T-helper 17 cell (primary cell): ENCODE measurements at places on chromosomes 4 and X.
A peak's percentile ranks its signal among the peaks of the same experiment; 100 is the strongest.

GRCh38 chrX:19990151-19990555 lies 708 bp downstream of the BCLAF3 start:
- H3K4me3 ChIP-seq, result peak overlapping the region; percentile 88
- H3K27ac ChIP-seq, result peak overlapping the region; percentile 63
- no peaks in the 10 kb centered on the region for H3K27me3 ChIP-seq
- peaks cover 4% of the 10 kb centered on the region for H3K36me3 ChIP-seq
- peaks cover 7% of the 10 kb centered on the region for H3K4me1 ChIP-seq
- DNase-seq, result peak; percentile 12

DNA sequence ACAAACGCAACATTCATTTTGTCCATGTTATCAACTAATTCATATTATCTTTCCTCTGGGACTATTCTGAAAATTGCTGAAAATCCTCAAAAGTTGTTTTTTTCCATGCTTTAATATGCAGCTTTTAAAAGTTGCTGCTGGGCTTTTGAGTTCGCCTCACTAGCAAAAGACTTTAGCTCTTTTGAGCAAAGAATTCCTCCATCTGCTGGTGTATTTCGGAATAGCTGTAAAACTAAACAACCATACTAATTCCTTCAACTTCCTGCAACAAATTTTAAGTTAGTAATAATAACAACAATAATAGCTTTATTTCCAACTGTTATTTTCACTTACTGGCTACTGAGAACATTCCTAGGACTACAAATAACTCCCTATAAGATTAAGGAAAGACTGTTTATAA lies 124.5 kb upstream of the PLAC1 start:
- H3K4me1 ChIP-seq, result no peaks in the 10 kb centered on the region
- no peak for DNase-seq
- no peaks in the 10 kb centered on the region for H3K27me3 ChIP-seq
- no peak overlapping the region for H3K4me3 ChIP-seq
- no peak overlapping the region for H3K27ac ChIP-seq
- H3K36me3 ChIP-seq, result no peaks in the 10 kb centered on the region

- no peak overlapping the region for H3K27ac ChIP-seq
- H3K36me3 ChIP-seq, result no peaks in the 10 kb centered on the region
- H3K4me3 ChIP-seq, result no peak overlapping the region
- H3K27me3 ChIP-seq, result no peaks in the 10 kb centered on the region
- no peak for DNase-seq
Measured at GRCh38 chrX:97616883-97617530, 733.3 kb downstream of the RPA4 start.

- no peaks in the 10 kb centered on the region for H3K36me3 ChIP-seq
- H3K27me3 ChIP-seq, result peaks cover 5% of the 10 kb centered on the region
- DNase-seq, result no peak
- H3K4me1 ChIP-seq, result peaks cover 9% of the 10 kb centered on the region
- peak within 1 kb of the TSS; percentile 87 for H3K4me3 ChIP-seq
Measured at GRCh38 chrX:129540068-129540653, at the start of gene OCRL. TSS of gene OCRL (plus strand) at chrX:129540259. CDS start at chrX:129540440, 181 bp downstream.

GRCh38 chr4:184343502-184344177 lies 126.0 kb upstream of the ENPP6 start:
- H3K36me3 ChIP-seq, result peaks cover 3% of the 10 kb centered on the region
- peaks cover 14% of the 10 kb centered on the region for H3K4me1 ChIP-seq
- DNase-seq, result no peak
- peaks cover 6% of the 10 kb centered on the region for H3K27me3 ChIP-seq

DNA sequence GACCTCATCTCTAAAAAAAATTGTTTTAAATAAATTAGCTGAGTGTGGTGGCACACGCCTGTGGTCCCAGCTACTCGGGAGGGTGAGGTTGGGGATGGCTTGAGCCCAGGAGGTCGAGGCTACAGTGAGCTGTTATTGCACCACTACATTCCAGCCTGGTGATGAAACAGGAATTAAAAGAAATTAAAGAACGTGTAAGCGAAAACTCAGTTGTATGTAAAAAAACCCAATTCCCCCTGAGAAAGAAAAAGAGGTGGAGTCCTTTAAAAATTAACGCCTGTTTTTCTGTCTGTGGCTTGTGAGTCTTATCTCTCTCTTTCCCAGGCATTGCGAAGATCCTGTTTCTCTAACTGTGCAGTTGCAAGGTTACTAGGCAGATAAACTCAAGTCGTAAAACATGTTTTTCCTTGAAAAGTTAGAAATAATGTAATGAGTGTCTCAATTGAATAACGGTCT lies 22.1 kb downstream of the EPGN start:
- no peaks in the 10 kb centered on the region for H3K4me1 ChIP-seq
- no peak for DNase-seq
- peaks cover 44% of the 10 kb centered on the region for H3K27me3 ChIP-seq

- no peak for DNase-seq
- no peak overlapping the region for H3K27ac ChIP-seq
- no peaks in the 10 kb centered on the region for H3K27me3 ChIP-seq
- no peaks in the 10 kb centered on the region for H3K36me3 ChIP-seq
- no peaks in the 10 kb centered on the region for H3K4me1 ChIP-seq
- no peak overlapping the region for H3K4me3 ChIP-seq
Measured at GRCh38 chrX:7987160-7988012, 60.2 kb upstream of the PNPLA4 start.

DNA sequence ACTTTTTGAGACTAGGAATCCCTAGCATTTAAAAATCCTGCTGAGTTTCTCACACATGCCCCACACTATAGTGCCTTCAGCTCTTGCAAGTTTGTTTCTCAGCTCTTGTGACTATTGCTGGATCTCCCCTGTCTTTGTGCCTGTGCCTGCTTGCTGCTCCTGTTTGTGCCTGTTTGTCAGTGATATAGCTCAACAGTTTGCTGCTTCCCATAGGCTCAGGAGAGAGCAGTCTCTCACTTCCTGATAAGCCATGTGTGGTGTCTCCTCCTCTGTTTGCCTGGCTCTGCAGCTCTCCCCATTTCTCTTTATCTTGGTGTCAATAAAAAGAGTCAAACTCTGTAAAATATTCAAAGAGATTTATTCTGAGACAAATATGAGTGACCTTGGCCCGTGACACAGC lies 259.8 kb upstream of the CLNK start:
- no peaks in the 10 kb centered on the region for H3K36me3 ChIP-seq
- no peak overlapping the region for H3K4me3 ChIP-seq
- no peaks in the 10 kb centered on the region for H3K27me3 ChIP-seq
- no peaks in the 10 kb centered on the region for H3K4me1 ChIP-seq

- no peaks in the 10 kb centered on the region for H3K36me3 ChIP-seq
- DNase-seq, result no peak
- H3K27ac ChIP-seq, result peak overlapping the region; percentile 82
- H3K4me1 ChIP-seq, result peaks cover 13% of the 10 kb centered on the region
- peak overlapping the region; percentile 60 for H3K4me3 ChIP-seq
Measured at GRCh38 chrX:46628460-46629371, 55.2 kb downstream of the CHST7 start.

DNA sequence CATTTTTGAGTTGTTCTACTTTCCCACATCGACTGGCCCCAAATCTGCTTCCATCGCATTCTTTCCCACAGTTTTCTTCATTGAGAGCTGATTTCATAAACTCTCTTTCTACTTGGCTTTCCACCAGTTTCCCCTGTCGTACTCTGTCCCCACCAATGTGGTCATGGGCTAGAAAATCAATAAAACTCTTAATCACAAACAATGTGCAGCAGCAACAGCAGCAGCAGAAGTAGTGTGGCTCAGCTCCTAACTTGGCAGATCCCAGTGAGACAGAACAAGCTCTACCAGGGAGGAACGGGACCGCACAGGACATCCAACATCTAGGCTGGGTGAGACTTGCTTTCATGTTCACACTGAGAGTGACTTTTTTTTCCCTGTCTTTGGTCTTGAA lies 3.1 kb upstream of the SETD7 start:
- peak overlapping the region; percentile 53 for H3K4me3 ChIP-seq
- peaks cover 5% of the 10 kb centered on the region for H3K36me3 ChIP-seq
- peaks cover 46% of the 10 kb centered on the region for H3K4me1 ChIP-seq
- peak overlapping the region; percentile 99 for H3K27ac ChIP-seq
- H3K27me3 ChIP-seq, result no peaks in the 10 kb centered on the region
- DNase-seq, result no peak

DNA sequence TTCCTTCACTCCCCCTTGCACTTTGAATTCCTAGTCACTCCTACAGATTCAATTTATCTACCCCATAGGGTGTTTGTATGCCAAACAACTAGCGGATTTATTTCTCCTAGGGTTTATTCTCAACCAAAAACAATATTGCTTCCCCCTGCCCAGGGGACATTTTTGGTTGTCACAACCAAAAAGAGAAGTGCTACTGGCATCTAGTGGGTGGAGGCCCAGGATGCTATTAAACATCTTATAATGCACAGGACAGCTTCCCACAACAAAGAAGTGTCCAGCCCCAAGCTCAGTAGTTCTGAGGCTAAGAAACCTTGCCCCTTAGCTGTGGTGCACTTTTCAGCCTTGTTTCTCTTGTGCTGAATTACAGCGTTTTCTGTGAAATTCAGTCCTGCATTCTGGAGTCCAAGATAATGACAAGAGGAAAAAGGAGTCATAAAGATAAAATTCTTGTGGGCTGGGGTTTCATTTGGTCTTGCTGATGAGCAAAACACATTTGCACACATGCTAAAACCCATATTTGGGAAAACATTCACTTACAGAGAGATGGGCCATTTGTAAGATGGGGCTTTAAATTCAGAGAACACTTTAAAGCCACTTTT lies 11.2 kb upstream of the SYTL4 start:
- H3K36me3 ChIP-seq, result no peaks in the 10 kb centered on the region
- no peak for DNase-seq
- no peaks in the 10 kb centered on the region for H3K4me1 ChIP-seq
- peaks cover 12% of the 10 kb centered on the region for H3K27me3 ChIP-seq

GRCh38 chrX:10051866-10052480 lies 84.8 kb downstream of the CLDN34 start:
- H3K4me1 ChIP-seq, result peaks cover 2% of the 10 kb centered on the region
- no peak overlapping the region for H3K27ac ChIP-seq
- DNase-seq, result no peak
- no peak overlapping the region for H3K4me3 ChIP-seq
- no peaks in the 10 kb centered on the region for H3K36me3 ChIP-seq
- no peaks in the 10 kb centered on the region for H3K27me3 ChIP-seq

DNA sequence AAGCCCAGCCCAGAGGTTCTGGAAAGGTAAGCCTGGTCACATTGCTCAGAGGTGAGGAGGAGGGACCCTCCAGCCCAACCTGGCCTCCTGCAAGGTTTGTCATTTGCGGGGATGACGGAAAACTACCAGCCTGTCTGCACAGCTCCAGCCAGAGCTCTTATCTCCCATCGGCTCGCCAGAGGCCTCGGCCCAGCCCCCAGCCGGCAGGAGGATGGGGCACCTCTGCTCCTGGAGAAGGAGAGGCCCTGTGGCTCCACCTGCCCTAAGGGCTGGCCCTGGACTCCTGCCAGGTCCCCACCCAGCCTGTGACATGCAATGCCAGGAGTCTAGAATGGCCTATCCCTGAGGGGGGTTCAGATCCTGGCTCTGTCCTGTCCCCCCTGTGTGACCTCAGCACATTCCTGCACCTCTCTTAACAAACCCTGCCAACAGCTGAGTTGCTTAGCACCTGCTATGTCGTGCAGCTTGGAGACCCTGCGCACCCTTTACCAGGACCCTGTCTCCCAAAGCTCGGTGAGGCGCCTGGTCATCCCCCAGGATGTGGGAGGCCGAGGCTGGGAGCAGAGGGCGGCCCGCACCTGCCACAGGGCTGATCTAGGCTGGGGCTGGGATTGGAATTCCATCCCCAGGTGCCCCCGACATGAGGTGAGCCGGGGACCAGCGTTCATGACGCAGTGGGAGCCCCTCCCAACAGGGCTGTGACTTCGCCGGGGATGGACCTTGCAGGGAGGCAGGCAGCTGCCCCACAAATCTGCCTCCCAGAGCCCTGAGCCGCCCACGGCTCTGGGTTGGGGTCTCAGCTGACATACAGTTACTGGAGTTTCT lies 14.4 kb downstream of the ADRA2C start:
- no peak overlapping the region for H3K27ac ChIP-seq
- H3K27me3 ChIP-seq, result peaks cover 27% of the 10 kb centered on the region
- H3K36me3 ChIP-seq, result no peaks in the 10 kb centered on the region
- H3K4me1 ChIP-seq, result no peaks in the 10 kb centered on the region

- peaks cover 10% of the 10 kb centered on the region for H3K36me3 ChIP-seq
- no peak overlapping the region for H3K27ac ChIP-seq
- no peak overlapping the region for H3K4me3 ChIP-seq
- peaks cover 36% of the 10 kb centered on the region for H3K27me3 ChIP-seq
Measured at GRCh38 chr4:143482840-143483239, 30.7 kb upstream of the SMARCA5 start.

DNA sequence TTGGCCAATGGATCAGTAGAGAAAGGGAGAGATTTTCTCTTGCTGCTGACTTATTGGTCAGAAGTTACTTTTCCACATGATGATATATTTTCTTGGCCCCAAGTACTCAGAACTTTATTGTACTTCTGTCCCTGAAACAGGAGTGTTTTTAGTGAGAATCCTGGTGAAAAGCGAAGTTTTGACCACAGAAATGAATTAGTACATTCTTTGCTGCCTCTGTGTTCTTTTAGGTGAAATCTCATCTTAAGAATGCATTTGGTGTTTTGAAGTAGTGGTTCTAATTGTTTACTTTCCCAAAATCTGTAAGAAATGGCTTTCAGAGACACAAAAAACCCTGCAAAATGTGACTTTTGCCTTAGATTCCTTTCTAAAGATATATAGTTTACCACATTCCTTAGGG lies 240.4 kb downstream of the FRMPD4 start:
- H3K27me3 ChIP-seq, result peaks cover 5% of the 10 kb centered on the region
- no peak overlapping the region for H3K4me3 ChIP-seq
- no peak overlapping the region for H3K27ac ChIP-seq
- no peaks in the 10 kb centered on the region for H3K36me3 ChIP-seq
- DNase-seq, result no peak

DNA sequence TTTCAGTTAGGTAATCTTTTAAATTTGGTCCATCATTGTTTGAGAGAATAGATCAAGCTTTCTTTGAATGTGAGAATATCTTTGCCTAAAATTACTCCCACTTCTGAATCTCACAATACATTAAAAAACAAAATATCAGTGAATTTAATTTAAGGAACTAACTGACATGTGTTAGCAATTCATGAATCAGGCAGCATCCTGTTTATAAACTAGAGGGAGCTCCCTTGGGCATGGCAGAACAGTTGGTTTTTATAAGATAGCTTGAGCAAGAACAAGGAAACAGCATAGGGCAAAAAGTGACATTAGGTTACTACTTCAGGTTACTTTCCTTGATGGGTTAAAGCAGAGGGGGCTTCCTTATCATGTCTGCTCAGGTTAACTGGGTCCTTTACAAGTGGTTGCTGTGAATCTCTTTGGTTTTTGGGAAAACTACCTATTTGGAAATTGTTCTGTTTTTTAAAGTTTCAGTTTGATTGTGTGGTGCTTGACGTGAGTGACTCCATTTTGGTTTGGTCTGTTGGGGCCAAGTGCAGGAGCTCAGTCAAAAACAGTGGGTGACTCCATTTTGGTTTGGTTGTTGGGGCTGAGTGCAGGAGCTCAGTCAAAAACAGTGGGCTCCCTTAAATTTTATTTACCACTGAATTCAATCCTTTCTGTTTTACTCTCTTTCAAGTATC lies 68.0 kb downstream of the PPEF2 start:
- no peak overlapping the region for H3K4me3 ChIP-seq
- no peak overlapping the region for H3K27ac ChIP-seq
- H3K4me1 ChIP-seq, result no peaks in the 10 kb centered on the region
- H3K27me3 ChIP-seq, result no peaks in the 10 kb centered on the region

- no peak overlapping the region for H3K4me3 ChIP-seq
- H3K27me3 ChIP-seq, result peaks cover 8% of the 10 kb centered on the region
- no peak overlapping the region for H3K27ac ChIP-seq
- H3K4me1 ChIP-seq, result no peaks in the 10 kb centered on the region
Measured at GRCh38 chrX:108313669-108314068, 124.6 kb downstream of the COL4A6 start.
